ENCODE measurements at places on chromosomes 12 and 14.

DNA sequence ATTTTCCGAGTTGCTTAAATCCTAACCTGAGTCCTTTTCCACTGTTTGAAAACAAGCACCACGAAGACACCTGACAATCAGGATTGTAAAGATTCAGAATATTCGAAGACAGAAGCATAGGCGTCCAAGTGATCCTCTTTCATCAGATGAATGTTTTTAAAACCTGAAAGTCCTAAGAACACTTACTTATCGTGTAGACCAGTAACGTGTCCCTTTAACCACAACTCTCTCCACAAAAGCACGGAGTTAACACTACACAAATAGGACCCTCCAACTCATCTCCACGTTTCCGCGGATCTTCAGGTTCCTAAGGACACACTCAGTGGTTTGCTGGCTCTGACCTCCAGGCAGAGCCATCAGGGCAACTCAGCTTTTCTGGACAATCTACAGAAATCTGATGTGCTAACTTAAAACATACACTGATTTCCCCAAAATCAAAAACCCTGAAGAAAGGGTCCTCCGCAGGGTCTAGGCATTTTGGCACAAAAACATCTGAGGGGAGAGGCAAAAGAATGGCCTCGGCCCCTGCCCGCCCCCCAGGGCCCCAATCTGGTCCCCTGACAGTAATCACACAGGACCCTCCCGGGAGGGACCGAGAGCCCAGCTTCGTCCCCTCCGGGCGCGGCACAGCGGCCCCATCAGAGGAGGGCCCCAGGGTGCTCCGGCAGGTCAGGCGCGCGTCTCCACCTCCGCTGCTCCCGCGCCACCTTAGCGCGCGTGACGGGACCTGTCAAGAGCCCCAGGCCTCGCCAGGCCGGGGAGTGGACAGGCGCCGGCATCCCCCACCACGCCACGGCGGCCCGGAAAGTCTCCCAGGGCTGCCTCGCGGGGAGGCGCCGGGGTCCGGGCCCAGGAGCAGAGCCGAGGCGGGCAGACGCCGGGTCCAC, 925 bp downstream of the DICER1 start:
- no peak for DNase-seq

GRCh38 chr14:99035712-99036610, 236.0 kb downstream of the BCL11B start:
- peak; percentile 85 for DNase-seq

GRCh38 chr12:74776378-74776777, 238.7 kb downstream of the ATXN7L3B start:
- no peak for DNase-seq

- no peak for DNase-seq
Observed at GRCh38 chr14:91385697-91386096, 31.9 kb downstream of the CCDC88C start.

DNA sequence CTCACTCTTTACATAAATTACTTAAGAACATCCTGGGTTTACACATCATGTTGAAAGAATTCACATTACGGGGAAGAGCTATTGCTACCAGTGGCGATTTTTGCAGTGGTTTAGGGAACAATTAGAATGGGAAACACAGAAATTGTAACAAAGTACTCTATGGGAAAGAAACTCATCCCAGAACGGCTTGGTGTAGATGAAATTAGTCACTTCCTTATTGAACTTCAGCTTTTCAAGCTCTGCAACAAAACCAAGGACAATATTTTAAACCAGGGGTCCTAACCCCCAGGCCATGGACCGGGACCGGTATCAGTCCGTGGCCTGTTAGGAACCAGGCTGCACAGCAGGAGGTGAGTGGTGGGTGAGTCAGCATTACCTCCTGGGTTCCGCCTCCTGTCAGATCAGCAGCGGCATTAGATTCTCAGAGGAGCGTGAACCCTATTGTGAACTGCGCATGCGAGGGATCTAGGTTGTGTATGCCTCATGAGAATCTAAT, 32.3 kb upstream of the FICD start:
- no peak for DNase-seq

- DNase-seq, result no peak
Observed at GRCh38 chr12:3655328-3655900, 97.5 kb downstream of the CRACR2A start.

DNA sequence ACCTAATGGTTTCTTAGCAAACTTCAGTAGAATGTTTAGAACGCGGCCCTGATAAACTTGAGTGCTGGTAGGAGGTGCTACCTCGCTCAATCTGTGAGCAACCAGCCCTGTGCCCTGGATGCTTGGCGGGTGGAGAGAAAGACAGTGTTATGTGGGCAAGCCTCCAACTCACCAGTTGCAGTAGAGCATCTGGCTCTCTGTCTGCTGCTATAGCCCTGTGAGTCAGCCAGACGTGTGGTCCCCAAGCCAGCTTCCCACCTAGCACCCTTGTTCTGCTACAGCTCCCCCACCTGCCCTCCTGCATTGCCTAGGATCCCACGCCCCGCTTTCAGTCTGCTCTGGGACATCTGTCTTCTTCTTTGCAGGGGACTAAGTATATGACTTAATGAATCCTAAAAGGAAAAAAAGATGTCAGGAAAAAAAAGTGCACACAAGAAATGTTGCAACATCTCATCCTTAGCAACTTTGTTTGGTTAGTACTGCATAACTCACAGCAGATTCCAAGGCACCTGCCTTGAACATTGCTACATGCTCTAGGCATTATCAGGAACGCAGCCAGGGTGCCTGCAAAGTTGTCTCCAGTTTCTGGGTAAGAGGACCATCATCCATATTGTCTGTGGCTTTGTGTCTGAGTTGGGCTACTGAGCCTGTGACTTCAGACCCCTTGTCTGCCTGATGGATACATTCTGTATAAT, 13.6 kb downstream of the SNRNP35 start:
- peak; percentile 34 for DNase-seq

- no peak for DNase-seq
Observed at GRCh38 chr12:46919666-46920400, 94.0 kb upstream of the SLC38A4 start.

DNA sequence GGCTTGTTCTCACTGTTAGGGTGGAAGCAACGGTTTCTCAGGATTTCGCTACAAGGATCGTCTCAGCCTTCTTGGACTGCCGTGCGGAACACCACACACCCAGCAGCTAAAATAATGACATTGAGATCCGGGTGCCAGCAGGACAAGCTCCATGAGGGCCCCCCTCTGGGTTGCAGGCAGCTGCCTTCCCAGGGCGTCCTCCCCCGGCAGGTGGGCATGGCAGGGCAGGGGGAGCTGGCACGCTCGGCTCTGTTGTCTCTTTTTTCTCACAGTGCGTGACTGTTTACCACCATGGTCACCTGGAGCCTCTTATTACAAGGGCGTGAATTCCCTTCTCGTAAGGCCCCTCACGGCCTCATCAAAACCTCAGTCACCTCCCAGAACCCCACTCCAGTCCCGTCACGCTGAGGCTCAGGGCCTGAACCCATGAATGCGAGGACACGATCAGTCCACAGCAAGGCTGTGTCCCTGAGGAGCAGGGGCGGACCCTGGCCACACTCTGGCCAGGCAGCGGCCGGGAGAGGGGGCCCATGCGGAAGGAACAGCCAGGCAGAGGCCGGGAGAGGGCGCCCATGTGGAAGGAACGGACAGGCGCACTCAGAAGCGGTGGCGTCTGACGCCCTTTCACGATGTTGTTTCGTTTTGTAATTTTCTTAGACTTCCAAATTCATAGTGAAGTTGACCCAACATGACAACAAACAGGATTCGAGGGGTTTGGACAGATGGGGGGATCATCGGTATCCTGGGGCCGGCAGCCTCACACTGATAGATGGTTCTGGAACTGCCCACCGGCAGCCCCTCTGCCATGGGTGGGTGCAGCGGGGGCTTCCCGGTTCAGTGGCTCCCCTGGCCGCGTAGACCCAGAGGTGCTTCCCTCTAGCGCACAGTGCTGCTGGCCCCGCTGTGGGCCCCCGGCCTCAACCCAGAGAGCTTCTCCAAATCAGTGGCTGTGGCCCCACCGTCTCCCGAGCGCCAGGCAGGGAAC, 10.0 kb downstream of the LRCOL1 start:
- DNase-seq, result peak; percentile 37

Measured in fibroblast of skin of left quadriceps (primary cell).